ENCODE measurements at places on chromosomes 13 and 19.

- no peak for DNase-seq
Observed at GRCh38 chr13:43766725-43767124, 20.0 kb downstream of the ENOX1 start.

- DNase-seq, result no peak
Observed at GRCh38 chr13:114099918-114100445, 32.4 kb downstream of the RASA3 start.

- no peak for DNase-seq
Observed at GRCh38 chr19:917323-918151, at the start of gene KISS1R. TSS of gene KISS1R (plus strand) at chr19:917333. CDS start at chr19:917503, 170 bp downstream.

- DNase-seq, result no peak
Observed at GRCh38 chr19:36392916-36393673, 14.1 kb upstream of the ZFP14 start.

DNA sequence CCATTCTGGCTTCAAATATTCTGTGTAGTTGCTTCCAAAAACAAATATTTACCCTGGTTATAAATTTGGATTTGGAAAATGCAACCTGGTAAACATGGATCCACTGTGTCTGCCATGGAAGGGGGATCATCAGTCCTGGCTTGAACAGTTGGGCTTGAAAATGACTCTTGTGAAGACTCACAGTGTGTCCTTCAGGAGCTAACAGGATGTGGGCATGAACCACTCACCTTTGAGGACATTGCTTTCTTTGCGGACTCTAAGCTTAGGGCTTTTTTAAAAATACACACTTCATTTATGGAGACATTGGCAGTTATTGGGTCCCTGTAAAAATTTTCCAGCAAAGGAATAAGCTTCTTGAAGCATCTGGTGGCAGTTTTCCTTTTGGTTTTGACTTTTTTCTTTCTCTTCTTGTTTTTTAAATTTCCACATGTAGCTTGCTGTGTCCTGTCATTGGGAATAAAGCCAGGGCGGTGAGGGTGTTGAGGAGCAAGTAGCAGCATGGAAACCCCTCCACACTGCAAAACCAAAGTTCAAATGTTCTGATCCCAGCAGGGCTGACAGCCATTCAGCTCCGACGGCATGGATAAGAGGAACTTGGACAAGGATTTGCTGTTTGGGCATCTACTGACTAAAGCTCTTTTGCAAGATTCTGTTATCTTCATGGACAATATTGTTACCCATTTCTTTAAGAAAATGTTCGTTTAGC is 39.5 kb upstream of the SERP2 start:
- no peak for DNase-seq

DNA sequence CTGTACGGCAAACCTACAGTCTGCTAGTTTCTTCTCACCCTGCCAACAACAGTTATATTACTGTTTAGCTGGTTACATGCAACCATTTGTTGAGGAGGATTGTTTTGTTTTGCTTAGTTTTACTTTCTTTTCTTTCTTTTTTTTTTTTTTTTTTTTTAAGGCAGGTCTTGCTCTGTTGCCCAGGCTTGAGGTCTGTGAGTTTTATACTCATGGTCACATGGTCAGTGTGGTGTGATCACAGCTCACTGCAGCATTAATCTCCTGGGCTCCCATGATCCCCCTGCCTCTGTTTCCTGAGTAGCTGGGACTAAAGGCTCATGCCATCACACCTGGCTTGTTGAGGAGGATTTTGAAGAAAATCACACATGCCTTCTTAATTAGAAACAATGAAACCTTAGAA is 505.6 kb downstream of the GPC5 start:
- DNase-seq, result no peak

- DNase-seq, result no peak
Observed at GRCh38 chr19:54191811-54192453, 824 bp downstream of the TSEN34 start.

DNA sequence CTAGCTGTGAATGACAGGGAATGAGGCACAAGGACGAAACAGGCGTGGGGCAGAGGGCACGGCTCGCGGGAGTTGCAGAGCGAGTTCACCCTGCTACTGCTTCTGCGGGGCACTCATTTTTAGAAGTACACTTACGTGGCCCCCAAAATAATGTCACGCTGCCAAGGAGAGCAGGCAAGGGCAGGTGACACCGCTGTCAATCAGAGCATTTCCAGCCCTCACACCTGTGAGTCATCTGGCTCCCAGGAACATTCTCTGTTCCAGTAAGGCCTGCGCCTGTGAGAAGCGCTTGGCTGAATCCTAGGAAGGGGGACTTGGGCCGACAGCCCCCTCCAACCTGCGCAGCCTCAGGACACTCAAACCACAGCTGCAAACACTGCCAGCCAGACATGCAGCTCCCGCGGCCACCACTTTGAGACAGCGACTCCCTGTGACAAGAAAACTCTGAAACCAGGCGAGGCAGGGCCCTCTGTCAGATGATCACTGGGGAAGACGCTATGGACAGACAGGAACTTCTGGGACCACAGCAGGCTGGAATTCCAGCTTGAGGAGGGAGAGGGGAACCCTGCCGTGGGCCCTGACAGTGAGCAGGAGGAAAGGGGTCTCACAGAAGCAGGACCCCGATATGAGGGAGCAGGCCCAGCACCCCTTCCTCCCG is 12.7 kb downstream of the DOT1L start:
- DNase-seq, result no peak

DNA sequence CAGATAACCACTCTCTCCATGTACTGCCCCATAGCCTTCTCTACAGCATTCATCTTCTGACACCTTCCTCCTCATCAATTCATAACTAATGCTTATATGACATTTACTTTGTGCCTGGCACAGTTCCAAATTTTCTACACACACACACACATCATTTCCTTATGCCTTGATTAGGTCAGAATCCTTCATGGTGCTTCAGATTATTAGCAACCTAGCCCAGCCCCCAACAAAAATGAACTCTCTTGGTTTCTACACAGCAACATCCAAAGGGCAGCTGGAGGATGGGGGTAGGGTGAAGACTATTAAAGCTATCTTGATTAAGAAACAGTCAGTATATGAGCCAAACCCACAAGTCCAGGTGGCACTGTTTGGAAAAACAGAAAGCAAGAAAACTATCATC is 3.7 kb downstream of the RUBCNL start:
- no peak for DNase-seq

GRCh38 chr13:112053744-112054615 is 13.0 kb upstream of the SOX1 start:
- DNase-seq, result no peak

DNA sequence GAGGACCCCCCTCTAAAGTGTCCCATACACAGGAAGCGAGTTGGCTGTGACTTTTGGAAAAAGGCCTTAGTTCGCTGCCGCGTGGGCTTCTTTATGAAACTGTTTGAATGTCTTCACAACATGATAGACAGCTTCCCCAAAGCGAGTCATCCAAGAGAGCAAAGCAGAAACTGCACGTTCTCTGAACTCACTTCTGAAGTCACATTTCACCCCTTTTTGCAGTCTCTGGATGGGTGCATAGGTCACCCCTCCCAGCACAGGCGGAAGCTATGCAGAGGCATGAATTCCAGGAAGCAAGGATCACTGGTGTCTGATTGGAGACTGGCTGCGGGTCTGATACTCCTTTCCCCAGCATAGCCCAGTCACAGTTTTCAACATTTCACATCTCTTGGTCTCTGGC is 10.6 kb downstream of the GPI start:
- DNase-seq, result no peak

DNA sequence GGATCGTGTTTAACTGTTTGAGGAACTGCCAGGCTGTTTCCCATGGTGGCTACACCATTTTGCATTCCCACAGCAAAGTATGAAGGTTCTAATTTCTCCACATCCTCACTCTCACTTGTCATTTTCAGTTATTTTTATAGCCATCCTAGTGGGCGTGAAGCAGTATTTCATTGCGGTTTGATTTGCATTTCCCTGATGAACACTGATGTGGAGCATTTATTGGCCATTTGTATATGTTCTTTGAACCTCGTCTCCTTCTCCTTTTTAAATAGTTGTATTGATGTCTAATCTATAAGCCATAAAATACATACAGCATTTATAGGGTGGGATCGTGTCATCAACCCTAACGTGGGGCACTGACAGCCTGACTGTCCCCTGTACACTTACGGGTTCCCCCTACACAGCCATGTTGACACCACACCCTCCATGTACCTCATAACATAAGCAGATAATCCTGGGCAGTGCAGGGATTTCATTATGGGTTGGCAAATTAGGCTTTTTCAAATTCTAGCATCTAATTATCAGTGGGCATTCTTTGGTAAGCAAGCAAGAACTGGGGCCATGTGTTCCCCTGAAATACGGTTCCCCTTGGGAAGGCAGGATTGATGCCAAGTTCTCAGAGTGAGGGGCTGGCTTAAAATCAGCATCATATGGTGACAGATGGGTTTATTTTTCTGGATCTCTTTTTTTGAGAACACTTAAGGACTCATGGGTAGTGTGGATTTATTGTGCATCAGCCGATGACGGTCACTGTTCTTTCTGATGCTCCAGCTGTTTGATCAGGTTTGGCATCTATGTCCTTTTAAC is 11.6 kb upstream of the ZBTB45 start:
- no peak for DNase-seq

DNA sequence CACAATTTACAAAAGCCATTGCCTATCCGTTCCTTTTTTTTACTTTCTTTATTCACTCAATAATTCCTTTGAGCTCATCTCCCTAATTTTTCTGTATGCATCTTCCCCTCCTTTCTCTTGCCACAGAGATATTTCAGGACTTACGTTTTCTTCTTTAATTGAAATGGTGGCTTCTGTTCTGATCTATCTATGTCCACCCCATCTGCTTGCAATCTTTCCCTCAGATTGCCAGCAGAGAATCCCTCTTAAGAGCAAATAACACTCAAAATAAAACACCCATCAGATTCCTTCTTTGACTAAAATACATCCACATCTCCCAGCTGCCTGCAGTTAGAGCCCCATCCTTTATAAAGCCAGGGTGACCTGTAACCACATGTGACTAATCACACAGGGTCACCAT is 478.6 kb downstream of the EFNB2 start:
- no peak for DNase-seq

- no peak for DNase-seq
Observed at GRCh38 chr13:112928972-112929782, 39.8 kb upstream of the MCF2L start.

DNA sequence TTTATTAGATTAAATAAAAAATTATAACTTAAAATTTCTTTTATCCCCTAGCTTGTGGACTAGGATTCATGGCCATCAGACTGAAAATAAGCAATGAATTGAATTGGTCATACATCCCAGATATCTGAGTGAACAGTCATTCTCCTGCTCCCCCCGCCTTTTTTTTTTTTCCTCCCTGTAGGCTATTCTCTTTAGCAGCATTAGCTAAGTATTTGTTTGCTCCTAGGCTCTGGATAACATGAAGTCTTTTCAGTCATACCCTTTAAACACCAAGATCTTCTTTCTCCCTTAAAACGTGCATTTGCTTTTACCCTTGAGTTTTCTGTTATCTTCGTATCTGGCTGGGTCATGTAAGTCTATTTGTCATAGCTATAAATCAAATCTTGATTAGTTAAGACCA is 866.7 kb upstream of the SPRY2 start:
- no peak for DNase-seq

DNA sequence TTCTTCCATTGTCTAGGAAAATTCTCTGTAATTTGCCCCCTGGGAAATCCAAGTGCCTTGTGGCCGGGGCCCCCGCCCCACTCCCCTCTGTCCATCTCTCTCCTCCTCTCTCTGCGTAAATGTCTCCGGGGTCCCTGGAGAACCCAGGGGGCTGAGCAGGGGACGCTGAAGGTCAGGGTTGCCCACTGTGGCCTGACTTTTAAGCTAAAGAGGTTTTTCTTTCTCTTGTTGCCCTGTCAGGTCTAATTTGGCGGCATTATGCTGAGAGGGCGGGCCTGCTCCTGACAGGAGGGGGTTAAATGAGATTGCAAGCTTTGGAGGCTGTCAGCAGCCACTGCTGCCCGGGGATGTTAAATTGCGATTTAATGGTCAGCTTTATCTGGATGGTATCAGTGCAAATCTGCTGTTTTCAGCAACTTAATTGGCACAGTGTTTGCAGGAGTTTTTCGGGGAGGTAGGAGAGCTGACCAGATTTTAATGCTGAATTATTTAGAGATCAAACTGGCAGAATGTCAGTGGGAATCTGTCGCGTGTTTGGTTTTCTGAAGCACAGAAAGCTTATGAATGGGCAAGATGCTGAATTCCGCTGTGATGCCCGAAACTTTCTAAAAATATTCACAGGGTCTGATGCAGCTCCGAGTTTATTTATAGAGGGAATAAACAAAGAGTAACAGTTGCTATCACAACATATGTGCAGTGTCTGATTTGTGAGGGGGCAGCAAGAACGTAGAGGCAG is 93.2 kb upstream of the SOX1 start:
- DNase-seq, result no peak

DNA sequence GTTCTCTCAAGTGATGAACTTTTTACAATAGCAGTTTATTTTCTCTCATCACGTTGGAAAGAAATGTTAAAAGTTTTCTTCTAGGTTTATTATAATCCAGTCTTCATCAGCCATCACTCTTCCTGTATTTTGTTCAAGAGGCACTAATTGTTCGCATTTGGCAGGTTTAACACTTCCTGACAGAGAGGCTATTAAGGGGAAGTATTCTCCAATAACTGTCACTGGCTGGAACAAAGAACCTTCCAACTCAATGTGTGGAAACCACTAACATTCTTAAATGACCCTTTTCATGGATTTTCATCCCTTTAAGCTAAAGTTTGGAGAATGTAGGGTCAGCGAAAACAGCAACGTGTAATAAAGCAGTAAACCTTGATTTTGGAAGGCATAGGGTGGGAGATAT is 145.1 kb downstream of the PCCA start:
- no peak for DNase-seq

DNA sequence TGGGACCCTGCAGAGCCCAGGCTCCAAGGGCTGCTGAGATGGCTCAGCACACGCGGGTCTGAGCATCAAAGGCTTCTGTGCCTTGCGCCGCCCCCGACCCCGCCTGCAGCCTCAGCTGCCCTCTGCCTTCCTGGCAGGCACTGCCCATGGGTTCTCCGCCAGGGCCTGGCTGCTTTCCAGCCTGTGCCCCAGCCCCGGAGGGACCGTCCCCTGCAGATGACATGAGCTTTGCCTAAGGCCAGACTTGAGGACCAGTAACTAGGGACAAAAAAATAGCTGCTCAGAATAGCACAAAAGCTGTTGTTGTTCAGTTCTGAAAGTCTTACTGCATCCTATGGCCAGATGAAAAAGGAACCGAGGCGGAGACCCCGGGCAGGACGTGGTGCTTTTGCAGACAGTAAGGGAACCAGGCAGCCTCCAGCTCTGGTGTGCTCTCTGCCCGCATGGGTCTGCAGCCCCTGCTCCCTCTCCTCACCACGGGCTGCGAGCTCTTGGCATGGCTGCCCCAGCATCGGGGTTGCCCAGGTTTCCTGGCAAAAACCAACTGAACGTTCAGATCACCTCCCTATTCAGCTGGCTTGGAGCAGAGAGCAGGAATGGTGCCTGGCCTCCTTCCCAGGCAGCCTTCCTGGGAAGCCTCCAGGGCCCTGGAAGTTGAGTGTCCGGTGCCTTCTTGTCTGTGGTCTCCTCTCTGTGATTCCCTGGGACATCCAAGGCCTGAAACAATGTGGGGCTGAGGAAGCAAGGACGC is 12.5 kb upstream of the CFAP97D2 start:
- no peak for DNase-seq

GRCh38 chr13:109989686-109990085 is 203.3 kb upstream of the IRS2 start:
- no peak for DNase-seq

Measured in activated T-cell treated with anti-CD3 and anti-CD28 coated beads for 4 hours (primary cell).